Neuronal stem cell (in vitro differentiated cells): ENCODE measurements at places on chromosomes 3 and 15.

DNA sequence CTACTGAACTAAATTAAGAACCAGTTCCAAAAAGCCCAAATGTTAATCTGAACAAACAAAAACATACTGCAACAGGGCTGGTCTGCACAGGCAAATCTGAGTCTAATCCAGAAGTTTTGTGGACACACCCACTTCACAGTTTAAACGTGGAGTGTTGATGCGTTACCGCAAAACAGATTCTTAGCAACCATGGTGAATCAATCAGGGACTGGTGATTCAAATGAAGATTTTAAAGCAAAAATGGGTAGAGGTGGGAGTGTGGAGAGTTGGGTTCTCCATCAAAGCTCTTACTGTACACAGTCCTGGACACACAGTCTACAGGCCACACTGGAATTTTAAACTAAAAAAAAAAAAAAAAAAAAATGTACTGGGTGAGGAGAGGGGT lies 5.2 kb downstream of the ANXA2 start:
- no peak for DNase-seq

DNA sequence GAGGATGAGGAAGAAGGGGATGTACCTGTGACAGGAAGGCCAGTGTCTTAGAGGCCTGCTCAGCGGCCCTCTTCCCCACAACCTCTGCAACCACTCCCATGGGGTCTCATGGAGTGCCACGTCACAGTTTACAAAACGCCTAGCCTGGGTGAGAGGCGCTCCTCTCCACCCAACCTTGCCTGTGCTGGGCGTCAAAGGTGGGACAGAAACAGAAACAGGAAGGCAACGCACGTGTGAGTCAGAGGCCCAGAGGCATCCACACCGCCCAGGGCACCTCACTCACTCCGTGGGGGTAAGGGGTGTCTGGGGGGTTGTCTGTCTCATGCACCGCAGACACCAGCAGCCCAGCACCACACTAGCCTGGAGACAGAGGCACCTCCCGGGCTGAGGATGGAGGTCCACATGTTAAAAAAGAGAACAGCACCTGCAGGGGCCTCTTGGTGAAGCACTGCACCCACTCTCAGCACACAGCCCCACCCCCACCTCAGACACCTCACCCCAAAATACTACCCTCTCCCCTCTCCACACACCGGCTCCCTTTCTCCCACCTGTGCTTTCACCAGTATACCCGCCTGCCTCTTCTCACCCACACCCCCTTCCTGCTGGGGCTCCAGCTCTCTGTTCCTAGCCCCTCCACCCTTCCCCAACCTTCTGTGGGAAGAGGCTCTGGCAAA lies 4.7 kb upstream of the CALML4 start:
- no peak for DNase-seq

DNA sequence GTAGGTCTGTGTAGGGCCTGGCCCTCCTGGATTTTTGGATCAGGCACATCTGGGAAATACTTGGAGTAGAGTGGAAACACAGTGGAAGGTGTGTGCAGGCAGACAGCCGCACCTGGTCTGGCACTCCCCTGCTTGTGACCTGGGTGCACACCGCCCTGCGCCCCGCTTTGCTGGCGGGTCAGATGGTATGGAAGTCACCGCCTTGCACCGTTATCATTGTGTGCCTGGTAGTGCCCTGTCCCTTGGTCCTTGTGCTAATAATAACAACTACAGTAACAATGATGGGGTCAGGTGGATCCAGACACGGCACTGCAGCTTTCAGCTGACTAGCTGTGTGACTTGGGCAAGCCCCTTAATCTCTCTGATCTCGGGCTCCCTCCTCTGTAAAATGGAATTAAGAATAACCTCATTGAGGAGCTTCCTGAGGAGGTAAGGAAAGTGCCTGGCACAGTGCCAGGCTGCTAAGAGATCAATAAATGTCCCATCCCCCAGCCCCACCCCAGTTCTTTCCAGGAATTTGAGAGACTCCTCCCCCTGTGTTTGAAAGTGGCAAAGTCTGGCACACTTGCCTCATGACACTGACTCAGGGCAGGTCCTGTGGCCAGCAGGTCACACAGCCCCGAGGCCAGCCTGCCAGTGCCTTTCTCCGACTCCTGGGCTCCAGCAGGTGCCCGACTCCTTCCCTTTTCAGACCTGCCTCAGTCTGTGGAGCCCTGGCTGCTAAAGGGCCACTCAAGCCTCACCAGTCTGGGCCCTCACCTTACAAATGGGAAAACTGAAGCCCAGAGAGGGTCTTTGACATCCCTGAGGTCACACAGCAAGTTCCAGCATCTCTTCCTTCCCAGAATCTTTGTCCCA lies 9.8 kb downstream of the ISG20 start:
- DNase-seq = no peak

GRCh38 chr3:39362192-39362591 lies 21.0 kb upstream of the SLC25A38 start:
- DNase-seq = no peak

GRCh38 chr3:162721736-162722135 lies 1225.1 kb downstream of the OTOL1 start:
- no peak for DNase-seq

DNA sequence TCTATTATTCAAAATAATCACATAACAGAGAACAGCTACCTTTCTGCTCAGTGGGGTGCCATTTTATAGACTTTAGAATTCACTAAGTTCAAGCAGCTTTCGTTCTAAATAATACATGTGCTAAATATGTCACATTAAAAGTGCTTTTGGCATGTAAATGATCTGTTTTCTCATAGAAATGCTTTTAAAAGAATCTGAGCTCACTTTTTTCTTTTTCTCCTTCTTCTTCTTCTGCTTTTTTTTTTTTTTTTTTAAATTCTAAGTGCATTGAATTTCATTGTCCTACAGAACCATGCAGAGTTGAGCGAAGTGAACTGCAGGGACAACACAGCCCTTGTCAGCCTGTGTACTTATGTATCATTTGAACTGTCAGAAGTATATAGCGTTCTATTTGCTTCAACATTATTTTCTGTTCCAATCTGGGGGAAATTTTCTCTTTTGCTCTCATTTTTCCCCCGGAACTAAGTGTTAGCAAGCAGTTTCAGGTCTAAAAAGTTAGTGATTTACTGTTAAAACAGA lies 193.8 kb upstream of the TMCO5A start:
- DNase-seq = no peak

GRCh38 chr3:181735911-181736310 lies 24.2 kb downstream of the SOX2 start:
- no peak for DNase-seq

DNA sequence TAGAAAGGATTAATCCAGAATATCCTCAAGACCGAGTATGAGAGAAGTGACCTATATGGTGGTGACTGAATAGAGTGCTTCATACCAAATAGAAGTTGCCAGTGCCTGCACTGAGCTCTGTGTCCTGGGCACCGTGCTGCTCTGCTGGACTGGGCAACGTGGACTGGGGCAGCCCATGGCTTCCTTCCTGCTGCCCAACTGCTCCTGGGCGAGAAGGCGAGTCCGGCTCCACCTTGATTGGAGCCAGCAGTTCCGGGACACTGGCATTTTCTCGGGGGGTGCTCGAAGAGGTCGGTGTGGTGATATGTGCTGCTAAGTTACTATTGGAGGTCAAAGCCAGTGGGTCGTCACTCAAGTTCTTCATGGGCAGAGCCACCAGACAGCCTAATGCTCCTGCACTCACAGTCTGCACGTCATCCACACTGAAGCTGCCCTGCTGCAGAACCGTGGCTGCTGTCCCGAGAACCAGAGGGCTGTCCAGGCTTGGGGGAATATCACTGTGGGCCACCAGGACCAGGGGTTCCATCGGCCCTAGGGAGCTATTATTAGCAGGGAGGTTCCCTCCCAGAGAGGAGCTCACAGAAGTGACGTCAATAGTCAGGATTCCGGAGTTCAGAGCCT lies 14.1 kb downstream of the ZXDC start:
- DNase-seq = no peak

- no peak for DNase-seq
These were observed 20.6 kb downstream of the COL8A1 start for GRCh38 chr3:99659032-99659431.

DNA sequence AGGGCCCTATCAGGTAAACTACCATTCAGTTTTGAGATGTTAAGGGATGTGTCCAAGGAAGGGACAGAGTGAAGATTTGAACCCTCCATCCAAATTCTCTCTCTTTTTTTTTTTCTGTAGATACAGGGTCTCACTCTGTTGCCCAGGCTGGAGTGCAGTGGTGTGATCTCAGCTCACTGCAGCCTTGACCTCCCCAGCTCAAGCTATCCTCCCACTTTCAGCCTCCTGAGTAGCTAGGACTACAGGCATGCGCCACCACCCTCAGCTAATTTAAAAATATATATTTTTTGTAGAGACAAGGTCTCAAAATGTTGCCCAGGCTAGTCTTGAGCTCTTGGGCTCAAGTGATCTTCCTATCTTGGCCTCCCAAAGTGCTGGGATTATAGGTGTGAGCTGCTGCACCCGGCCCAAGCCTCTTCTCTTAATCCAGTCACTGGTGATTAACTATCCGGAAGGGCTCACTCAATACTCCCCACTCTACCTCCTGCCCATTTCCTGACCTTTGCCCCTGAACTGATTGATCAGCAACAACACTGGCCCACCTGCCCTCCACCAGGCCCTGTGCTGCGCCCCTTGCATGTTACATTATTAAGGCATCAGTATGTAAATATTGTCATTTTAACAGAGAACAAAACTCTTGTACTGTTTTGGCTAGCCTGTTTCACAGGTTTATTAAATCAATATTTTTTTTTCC lies 164.7 kb downstream of the CTNNB1 start:
- peak; percentile 15 for DNase-seq

GRCh38 chr3:79019924-79020173 lies 747.9 kb downstream of the ROBO1 start:
- no peak for DNase-seq

- no peak for DNase-seq
These were observed 1.5 kb upstream of the TMEM212 start for GRCh38 chr3:171841620-171842000.

GRCh38 chr15:60424006-60424405 lies 26.2 kb upstream of the ANXA2 start:
- no peak for DNase-seq

DNA sequence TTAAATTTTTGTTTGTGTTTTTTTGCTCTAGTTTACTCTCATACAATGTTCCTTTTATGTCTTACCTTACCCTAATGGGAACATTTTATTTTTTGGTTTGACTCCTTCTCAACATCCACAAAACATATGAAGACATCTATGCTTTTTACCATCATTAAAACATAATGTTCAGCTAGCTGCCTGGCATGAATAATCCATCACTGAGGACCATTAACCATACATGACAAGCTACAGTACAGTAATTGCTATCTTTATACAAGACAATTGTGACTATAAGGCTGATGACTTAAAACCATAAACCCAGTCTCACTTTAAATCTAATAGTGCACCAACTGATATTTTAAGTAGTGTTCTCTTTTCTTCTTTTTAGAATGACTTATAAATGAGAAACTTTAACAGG lies 13.7 kb downstream of the SERPINI1 start:
- DNase-seq = no peak

DNA sequence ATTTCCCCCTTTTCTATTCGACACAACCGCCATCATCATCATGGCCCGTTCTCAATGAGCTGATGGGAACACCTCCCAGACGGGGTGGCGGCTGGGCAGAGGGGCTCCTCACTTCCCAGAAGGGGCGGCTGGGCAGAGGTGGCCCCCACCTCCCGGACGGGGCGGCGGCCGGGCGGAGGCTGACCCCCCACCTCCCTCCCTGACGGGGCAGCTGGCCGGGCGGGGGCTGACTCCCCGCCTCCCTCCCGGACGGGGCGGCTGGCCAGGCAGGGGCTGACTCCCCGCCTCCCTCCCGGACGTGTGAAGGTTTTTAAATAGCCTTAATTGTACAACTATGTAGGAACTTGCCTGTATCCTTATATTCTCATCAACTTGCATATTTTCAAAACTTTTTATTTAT lies 20.9 kb upstream of the SPSB4 start:
- DNase-seq = no peak

- peak; percentile 65 for DNase-seq
These were observed 121.0 kb downstream of the TFDP2 start for GRCh38 chr3:142028243-142028777.

DNA sequence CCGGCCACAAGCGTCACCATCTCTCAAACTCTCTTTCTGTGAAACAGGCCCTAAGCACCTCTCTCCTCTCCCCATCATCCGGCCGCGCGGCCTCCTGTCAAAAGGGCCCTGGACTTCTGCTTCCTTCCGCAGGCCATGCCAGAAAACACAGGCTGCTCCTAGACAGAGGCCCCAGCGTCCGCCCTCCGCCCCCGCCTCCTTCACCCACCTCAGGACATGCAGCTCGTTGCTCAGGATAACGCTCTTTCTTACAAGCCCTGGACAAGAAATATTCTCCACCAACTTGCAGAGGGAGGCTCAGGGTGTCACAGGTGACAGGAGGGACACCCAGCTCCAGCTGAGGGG lies 212.0 kb downstream of the XXYLT1 start:
- no peak for DNase-seq

GRCh38 chr3:126127904-126128303 lies 44.0 kb upstream of the SLC41A3 start:
- DNase-seq = no peak

GRCh38 chr3:134338201-134338512 lies 36.1 kb downstream of the AMOTL2 start:
- no peak for DNase-seq

DNA sequence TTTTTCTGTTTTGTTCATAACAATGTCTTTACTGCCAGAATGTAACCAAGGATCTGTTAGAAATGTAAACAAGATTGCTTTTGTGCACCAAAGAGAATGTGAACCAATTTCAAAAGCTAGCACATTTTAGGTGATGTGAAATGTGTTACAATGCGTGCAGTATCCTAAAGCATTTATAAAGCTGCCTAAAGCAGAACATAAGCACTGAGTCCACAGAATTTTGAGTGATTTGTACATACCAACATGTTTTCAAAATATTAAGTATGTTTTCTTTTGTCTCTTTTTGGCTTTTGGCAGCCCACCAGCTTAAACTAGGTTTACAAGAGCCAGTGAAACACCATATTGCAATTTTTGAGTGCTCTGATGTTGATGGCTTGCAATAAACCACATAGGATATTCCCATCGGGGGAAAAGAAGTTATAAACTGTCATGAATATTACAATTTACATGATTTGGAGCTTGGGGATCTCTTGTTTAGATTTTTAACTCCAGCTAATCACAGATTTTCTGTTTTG lies 364.0 kb downstream of the ZIC1 start:
- no peak for DNase-seq

GRCh38 chr3:50473768-50474167 lies 29.7 kb downstream of the CACNA2D2 start:
- no peak for DNase-seq

DNA sequence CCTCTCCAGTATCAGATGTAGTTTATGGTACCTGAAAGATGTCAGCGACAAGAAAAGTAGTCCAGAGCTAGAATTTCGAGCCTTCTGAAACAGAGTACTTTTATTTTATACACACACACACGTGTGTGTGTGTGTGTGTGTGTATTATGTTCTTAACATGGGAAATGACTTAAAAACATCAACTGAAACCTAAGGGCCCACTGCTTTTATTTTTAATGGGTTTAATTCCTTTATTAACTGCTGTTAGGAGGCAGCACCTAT lies 1.9 kb downstream of the TCF12 start:
- DNase-seq = no peak

- no peak for DNase-seq
These were observed 10.4 kb upstream of the CLK3 start for GRCh38 chr15:74604983-74605794.
